Heart left ventricle (tissue), 16 donors: ENCODE measurements at places on chromosomes 16 and 17. TPM values are rescaled to one million over a fixed set of nuclear protein-coding genes. Genes with fewer than 3 reads are reported as not detected.

DNA sequence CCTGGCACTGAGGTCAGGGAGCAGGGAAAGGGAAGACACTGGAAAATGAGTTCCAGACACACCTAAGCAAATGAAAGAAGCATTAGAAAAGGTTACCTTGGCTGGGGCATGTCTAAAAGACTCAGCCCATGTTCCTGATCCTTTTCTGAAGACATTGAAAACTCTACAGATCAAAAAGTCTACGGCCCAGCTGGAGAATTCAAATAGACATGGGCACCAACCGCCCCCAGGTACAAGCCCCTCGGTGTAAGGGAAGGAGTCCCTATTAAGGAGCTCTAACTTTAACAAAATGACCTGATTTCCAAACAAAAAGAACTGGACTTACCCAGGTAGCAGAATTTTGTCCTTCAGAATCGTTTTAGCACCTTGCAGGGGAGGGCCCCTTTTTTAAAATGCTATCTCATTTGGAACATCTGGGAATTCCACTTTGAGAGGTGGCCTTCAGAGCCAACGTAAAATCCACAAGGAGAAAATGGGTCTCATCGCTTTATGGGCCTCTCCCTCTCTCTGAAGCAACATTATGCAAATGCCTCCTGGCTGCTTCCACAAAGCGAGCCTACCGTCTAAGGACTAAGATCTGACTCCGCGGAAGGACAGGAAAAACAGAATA, 43.6 kb upstream of the RBFOX3 start:
- no peak for DNase-seq

GRCh38 chr16:23040246-23040645, 109.0 kb downstream of the USP31 start:
- no peak for DNase-seq

DNA sequence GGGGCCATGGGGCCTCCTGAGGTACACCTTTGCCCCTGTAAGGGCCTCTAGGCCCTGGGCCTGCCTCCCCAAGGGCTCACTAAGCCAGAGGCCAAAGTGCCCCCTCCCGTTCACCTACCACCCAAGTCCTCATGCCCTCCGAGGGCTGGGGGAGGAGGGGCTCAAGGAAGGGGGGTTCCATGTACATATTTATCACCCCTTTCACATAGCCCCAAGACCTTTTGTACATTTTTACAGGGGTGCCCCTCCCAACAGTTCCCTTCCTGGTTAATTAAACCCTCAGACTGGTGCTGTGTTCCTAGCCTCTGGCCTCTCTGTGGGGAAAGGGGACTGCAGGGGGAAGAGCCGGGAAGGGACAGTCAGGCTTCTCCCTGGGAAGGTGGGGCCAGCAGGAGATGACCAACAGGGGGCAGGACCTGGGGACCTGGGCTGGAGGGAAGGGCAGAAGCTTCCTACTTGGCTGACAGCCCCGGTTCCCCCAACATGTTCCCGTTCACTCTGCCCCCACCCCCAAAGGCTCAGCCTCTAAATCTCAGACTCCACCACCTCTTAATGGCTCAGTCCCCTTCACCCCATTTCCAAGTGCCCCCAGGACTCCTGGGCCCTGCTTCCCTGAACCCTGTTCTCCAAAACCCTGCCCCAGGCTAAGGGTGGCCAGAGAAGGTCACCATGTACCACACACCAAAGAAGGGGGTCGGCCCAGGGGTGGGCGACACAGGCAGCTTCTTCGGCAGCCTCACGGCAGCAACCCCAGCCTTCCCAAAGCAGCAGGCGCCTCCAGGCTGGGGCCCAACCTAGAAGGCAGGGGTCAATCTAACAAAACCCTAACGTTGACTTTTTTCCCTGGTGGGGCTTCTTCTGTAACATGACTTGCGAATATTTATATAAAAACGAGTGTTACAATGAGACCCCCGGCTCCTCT, 11.9 kb downstream of the FBRS start:
- DNase-seq: no peak

- DNase-seq: no peak
These were observed 55.1 kb downstream of the ATP2C2 start for GRCh38 chr16:84423416-84423837.

GRCh38 chr17:76336756-76337412, 16.8 kb downstream of the PRPSAP1 start:
- DNase-seq: no peak

- DNase-seq: no peak
These were observed 1.5 kb upstream of the ELOB start for GRCh38 chr16:2778630-2778958.

- no peak for DNase-seq
These were observed 5.0 kb upstream of the LASP1 start for GRCh38 chr17:38864636-38865398.

DNA sequence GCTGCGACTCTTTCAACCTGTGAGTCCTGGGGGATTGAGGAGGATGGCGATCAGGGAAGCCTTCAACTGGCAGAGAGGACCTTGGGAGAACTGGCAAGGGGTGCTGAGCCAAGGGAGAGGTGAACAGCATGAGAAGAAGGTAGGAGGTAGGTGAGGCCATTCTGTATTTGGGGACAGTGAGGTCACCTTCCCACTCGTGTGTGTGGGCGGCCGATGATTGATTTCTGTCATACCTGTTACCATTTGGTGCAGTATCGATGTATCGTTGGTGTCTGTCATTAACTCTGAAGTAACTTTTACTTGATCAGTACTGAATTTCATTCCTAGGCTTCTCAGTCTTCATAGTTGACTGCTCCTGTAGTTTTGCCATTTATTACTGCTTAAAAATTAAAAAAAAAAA, 3.8 kb downstream of the ARSG start:
- no peak for DNase-seq

GRCh38 chr17:5045496-5045895, 10.3 kb upstream of the SLC52A1 start:
- no peak for DNase-seq

DNA sequence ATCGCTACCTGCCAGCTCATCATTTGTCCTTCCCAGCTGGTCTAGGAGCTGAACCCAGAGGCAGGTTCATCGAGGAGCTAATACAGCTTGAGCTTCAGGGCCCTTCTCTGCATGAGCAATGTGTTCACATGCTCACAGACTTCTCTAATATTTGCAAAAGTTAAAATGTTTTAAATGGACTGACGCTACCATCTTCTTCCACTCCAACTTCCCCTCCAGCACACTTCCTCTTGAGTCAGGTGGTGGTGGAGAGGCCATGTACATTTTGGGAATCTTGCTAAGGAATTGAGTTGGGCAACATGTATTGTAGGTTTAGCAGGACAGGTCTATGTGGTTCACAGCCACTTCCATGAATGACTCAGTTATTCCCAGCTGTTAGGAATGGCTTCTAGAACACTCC, 21.6 kb upstream of the RHOT1 start:
- DNase-seq: no peak

GRCh38 chr17:72388765-72389473, 268.1 kb downstream of the SOX9 start:
- no peak for DNase-seq

GRCh38 chr17:57524839-57525568, 220.1 kb downstream of the CCDC182 start:
- DNase-seq: no peak

GRCh38 chr16:47970291-47970931, 185.4 kb downstream of the ABCC12 start:
- DNase-seq: no peak

The LRRC75A gene
- polyA plus RNA-seq: 0.42 TPM

The MATCAP1 gene
- polyA plus RNA-seq: 10.2 TPM

The HS3ST4 gene
- not detected for polyA plus RNA-seq

The SCGB1C2 gene
- not detected for polyA plus RNA-seq
